ENCODE measurements at places on chromosomes 6 and 20. TPM values are rescaled to one million over a fixed set of nuclear protein-coding genes. Genes with fewer than 3 reads are reported as not detected.

The TAF4 gene
- 4.1 TPM for total RNA-seq

The IRF4 gene
- not detected for total RNA-seq

The ADGRF4 gene
- total RNA-seq = 3.1 TPM

The MPIG6B gene
- total RNA-seq = not detected

The FGD2 gene
- total RNA-seq = 0.23 TPM

The LAMA4 gene
- total RNA-seq = 1.8 TPM

The RAB32 gene
- total RNA-seq = 132 TPM

The HCRTR2 gene
- not detected for total RNA-seq

The DNMT3B gene
- 4.7 TPM for total RNA-seq

The TNNC2 gene
- not detected for total RNA-seq

The TIAM2 gene
- 1.3 TPM for total RNA-seq

The OXT gene
- not detected for total RNA-seq

The GABRR2 gene
- total RNA-seq = not detected

The SLC17A1 gene
- not detected for total RNA-seq

The UBE2C gene
- total RNA-seq = 57.3 TPM

The KCNS1 gene
- total RNA-seq = 0.91 TPM

The RAD21L1 gene
- not detected for total RNA-seq

Measured in hair follicular keratinocyte (primary cell).